ENCODE measurements at places on chromosomes 7 and 10.

DNA sequence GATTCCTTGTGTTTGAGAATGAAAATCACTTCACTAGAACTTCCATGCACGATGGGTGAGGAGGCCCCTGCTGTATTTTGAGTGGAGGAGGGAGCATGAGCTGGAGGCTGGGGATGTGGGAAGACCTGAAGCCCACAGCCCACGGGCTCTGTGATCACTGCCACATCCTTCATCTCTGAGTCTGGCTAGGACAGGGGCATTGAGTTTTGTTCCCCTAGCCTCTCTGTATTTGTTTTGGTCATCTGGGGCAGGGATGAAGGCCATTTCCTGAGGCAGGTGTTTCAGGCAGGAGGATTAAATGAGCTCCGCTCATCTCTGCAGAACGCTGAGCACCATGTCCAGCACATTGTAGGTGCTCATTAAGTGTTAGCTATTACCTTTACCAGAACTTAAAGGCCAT lies 293.6 kb downstream of the GLRX3 start:
- no peak for DNase-seq

DNA sequence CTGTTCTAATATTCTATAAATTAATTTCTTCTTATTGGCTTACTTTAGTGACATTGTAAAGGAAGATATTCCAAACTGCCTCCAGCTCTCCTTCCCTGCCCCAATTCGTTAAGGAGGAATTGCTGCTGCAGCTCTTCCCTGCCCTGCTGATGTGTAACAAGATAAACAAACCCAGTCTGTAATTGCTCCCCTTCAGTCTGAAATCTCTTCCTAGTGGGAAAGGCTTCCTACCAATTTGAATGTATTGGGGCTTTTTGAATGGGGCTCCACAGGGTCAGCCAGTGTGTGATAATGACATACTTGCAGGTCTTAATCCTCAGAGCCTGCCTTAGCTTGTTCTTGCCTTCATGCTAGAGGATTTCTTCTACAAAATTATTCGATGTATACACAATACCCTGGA lies 849.9 kb upstream of the GHITM start:
- DNase-seq: no peak

GRCh38 chr7:90910136-90910535 lies 314.0 kb downstream of the CDK14 start:
- DNase-seq: no peak

GRCh38 chr10:13690281-13690825 lies 103.6 kb downstream of the PRPF18 start:
- no peak for DNase-seq

DNA sequence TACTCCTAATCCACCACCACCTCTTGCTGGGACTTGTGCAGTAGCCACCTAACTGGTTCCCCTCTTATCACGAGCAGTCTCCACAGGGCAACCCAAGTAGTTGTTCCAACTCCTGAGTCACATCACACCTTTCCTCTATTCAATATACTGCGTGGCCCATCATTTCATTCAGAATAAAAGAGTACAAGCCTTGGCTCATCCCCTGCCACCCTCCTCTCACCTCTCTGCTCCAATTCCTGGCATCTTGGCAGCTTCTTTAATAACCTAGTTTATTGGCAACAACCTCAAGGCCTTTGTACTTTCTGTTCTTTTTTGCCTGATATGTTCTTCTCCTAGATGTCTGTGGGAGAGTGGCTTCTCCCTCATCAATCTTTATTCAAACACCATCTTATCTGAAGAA lies 199.4 kb downstream of the KIAA1217 start:
- DNase-seq: no peak

- no peak for DNase-seq
These were observed 69.6 kb upstream of the GRM8 start for GRCh38 chr7:127322351-127322750.

- DNase-seq: peak; percentile 56
These were observed 186.7 kb upstream of the HGF start for GRCh38 chr7:81956520-81956919.

- DNase-seq: no peak
These were observed 14.9 kb downstream of the ABLIM1 start for GRCh38 chr10:114643158-114643557.

- peak; percentile 81 for DNase-seq
These were observed at the start of gene KBTBD2 for GRCh38 chr7:32891043-32891799. KBTBD2 (minus strand) TSS chr7:32891760; CDS start chr7:32879604, 12,156 bp downstream.

DNA sequence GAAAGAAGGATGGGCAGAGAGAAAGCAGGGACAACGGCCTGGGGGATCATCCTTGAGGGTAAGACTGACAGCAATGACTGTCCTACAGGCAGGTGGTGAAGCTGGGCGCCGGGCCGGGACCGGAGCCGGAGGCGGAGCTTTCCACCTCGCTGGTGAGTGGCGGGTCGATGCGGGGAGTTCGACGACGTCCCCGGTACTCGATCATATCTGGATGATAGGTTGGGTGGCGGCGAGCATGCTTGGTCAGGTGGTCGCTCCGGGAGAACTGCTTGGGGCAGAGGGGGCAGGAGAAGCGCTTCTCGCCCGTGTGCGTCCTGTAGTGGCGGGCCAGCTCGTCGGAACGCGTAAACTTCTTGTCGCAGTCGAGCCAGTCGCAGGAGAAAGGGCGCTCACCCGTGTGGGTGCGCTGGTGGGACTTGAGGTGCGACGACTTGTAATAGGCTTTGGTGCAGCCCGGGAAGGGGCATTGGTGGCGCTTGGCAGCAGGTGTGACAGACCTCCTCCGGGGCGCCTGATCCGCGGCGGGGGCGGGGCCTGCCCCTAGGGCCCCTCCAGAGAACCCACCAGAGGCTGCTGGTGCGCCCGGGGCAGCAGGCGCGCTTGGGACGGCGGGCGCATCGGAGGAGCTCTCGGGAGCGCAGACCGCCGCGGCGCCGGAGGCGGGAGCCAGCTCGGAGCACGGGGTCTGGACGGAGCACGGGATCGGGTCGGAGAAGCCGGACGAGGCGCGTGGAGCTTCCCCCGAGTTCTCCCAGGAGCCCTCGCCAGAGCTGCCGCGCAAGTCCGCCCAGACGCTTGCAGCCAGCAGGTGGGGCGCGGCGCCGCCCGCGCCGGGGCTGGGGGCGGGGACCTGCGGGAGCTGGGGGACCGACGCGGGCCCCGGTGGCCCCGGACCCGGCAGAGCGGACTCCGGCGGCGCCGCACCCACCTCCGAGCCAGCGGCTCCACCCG lies 752 bp downstream of the KLF14 start:
- DNase-seq: peak; percentile 34

DNA sequence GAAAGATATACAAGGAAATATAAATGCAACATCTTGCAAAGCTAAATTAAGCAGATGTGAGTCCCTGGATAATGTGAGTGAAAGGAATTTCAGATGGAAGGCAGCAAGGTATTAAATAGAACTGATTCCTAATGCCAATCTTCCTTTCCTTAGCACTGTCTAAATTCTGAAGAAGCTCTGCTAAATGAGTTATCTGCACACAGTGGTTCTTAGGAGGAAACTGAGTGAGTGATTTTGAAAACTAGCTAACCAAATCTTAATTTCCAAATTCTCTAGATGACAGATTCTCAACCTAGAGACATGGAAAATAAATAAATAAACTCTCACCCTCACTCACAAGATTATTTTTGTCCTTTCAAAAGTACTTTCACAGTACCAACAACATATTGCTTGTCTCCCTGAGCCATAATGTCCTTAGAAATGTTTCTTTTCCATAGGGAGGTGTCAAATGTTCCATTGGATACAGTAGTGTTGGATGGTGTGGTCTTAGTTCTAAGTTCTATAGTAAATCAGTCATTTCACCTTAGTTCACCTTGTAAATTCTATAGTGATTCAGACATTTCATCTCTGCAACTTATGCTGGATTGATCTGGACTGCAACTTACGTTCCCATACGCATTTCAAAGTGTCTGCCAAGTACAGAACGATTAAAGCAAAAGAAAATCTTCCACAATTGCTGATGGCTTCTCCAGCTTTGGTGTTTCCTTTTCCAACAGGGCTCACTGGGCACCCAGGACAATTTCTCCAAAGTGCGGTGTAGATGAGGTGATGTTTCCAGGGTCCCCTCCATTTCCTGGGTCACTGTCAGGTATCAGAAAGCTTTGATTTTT lies 145.4 kb upstream of the FAM171A1 start:
- DNase-seq: no peak

GRCh38 chr10:43623351-43623750 lies 17.1 kb downstream of the ZNF485 start:
- peak; percentile 24 for DNase-seq

DNA sequence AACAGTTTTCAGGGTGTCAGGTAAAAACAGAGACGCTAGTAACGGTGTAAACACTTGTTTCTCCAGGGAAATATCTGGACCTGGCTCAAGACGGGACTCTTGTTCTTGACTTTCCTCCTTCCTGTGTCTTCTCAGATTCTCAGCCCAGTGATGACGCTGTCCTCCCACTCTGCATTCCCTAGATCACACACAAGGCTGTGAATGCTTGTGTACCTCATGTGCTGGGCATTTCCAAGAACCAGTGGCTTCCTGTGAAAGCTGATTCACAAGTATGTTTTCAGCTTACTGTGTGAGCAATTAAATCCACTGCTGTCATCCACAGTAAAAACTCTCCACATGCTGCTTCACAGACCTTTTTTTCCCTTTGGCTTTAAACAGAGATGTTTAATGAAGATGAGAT lies 193.8 kb upstream of the DPP6 start:
- no peak for DNase-seq

DNA sequence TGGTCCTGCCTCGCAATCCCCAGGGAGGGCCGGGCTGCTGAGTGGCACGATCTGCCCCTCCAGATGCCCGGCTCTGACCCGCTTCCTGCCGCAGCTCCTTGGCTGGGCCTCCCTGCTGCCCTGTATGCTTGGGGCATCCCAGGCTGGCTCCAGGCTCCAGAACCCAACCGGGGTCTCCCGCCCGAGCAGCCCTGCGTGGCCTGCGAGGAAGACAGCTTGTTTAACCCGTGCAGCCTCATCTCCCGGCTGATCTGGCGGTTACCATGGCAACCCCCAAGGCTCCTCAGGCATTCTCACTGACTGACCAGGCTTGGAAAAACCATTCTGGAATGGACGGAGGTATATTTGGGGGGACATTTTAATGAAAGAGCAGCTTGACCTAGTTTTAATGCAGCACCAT lies 232.4 kb upstream of the MYO3A start:
- DNase-seq: no peak

- no peak for DNase-seq
These were observed 9.1 kb downstream of the SSMEM1 start for GRCh38 chr7:130216750-130217149.

DNA sequence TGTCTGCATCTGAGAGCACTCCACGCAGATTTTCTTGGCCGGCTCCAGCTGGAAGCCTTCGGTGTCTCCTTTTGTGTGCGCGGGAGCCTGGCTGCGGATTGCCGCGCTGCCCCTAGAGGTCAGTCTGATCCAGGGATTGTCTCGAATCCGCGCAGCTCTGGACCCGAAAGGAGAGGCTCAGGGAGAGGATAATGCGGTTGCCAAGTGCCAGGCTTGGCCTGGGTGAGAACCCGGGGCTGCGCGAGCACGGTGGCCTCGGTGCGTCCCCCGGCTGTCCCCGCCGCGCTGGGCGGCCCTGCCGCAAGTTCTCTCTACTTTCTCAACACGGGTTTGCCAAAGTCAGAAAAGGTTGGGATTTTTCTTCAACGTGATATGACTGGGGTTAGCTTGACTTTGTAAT lies 140.9 kb downstream of the ADCYAP1R1 start:
- DNase-seq: peak; percentile 44
